ENCODE measurements at places on chromosomes 3 and 15. TPM values are rescaled to one million over a fixed set of nuclear protein-coding genes. Genes with fewer than 3 reads are reported as not detected.

Gene HIGD2B
- not detected for total RNA-seq

Gene NDUFAF3
- total RNA-seq = 92.2 TPM

Gene ARNT2
- total RNA-seq = 9.9 TPM

DNA sequence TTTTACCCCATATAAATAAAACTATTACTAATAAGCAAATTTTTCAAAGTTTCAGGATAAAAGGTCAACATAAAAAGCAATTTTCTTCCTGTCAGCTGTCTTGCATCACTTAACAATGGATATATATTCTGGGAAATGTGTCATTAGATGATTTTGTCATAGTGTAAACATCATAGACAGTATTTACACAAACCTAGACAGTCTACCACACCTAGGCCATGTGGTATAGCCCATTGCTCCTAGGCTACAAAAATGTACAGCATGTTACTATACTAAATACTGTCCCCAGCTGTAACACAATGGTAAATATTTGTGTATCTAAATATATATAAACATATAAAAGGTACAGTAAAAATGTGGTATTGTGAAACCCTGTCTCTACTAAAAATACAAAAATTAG, 156.7 kb downstream of the ANO10 start:
- no peak for DNase-seq

GRCh38 chr3:49717959-49718857, 1.3 kb downstream of the AMIGO3 start:
- DNase-seq = no peak

DNA sequence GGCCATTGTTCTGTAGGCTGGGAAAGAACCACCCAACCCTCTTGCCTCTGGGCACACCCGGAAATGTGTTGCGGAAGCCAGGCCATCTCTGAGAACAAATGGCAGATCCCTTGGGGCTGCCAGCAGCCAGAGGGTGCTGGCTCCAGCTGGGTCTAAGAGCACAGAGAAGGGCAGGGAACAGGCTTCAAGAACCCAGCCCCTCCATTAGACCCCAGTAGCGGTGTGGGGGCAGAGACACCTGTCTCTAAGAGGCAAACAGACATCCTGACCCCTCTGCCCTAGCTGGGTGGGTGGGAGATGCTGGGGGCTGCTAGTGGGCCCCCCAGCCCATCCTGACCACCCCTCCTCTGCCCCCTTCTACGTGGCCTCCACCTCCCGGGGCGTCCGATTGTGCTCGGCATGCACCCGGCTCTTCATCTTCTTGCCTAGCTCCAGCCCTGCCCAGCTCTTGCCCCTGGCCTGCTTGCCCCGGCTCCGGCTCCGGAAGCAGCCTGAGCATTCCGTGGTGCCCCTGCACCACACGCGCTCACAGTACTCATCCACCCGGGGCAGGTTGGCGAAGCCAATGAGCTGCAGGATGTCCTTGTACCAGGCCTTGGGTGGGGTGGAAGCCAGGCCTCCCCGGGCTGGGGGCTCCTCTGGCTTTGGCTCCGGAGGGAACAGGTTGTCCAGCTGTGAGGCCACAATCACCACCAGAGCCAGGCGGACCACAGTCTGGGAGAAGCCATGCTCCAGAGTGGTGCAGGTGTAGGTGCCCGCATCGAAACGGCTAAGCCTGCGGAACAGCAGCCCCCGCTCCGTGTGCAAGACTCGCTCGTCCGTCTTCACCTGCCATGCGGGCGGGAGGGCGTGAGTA, 9.4 kb downstream of the SEMA3G start:
- DNase-seq = no peak

- no peak for DNase-seq
Observed at GRCh38 chr3:66228707-66229106, 7.9 kb downstream of the SLC25A26 start.

GRCh38 chr3:29773481-29773880, 492.6 kb downstream of the RBMS3 start:
- no peak for DNase-seq

DNA sequence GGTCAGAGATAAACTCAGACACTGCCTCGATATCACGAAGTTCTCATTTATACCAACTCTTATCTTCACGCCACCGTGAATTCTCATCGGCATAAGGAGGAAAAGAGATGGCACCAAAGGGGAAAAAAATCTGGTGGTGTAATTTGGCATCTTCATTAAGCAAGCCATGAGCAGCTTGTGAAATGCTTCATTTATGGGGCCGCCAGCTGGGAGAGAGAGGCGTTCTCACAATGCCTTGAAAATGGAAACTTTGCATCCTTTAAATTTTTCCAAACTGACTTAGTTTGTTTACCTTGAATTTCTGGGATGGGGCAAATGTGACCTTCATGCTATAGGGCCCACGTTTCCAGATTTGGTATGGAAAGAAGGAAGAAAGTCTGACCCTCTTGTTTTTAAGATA, 242.5 kb upstream of the ST8SIA2 start:
- DNase-seq = no peak

- DNase-seq = no peak
Observed at GRCh38 chr3:198081421-198081844, 121.4 kb downstream of the LMLN start.

DNA sequence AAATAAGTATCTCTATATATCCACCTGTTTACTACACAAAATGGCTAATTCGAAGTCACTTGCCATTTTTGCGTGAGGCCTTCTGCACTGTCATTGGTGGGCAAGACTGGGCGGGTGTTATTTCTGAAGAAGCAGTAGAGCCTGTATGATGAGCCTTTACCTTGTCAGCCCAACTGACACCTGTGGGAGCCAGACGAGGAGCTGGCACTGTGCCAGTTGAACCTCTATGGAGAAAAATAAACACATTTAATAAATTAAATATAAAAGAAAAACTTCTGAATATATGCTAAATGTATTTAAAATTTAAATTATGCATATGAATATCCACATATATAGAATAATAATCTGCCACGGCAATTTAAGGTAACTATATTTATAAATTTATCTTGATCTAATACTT, 109.9 kb downstream of the SCAPER start:
- DNase-seq = no peak

GRCh38 chr3:64290864-64291263, 65.6 kb upstream of the PRICKLE2 start:
- DNase-seq = no peak

DNA sequence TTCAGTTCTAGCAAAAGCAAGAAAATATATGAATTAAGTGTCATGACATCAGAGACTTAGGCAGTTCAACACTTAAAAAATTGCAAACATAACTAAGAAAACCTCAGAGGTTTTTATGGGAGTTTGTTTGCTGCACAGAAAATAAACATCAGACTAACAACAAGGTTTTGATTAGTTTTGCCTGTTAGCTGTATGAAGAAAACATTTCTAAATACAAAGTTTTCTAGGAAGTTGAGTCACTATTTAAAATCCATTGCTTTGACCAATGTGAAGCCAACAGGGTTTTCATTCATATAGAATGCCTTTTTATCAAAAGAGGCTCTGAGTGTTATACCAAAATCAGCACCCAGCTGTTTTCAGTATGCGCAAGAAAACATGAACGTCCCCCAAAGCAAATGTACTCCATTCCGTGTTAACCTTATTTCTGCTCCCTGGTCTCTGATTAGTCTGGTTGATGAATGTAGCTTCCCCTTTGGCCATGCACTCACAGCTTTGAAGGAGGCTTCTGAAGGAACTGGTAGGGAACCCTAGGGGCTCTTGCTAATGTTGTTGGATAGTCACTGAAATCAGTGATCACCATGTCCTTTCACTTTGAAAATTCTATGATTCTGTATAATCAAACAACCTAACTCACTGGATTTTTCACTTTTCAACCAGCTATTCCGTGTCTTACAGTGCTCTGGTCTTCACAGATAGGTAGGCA, 89.6 kb upstream of the TSEN2 start:
- no peak for DNase-seq

DNA sequence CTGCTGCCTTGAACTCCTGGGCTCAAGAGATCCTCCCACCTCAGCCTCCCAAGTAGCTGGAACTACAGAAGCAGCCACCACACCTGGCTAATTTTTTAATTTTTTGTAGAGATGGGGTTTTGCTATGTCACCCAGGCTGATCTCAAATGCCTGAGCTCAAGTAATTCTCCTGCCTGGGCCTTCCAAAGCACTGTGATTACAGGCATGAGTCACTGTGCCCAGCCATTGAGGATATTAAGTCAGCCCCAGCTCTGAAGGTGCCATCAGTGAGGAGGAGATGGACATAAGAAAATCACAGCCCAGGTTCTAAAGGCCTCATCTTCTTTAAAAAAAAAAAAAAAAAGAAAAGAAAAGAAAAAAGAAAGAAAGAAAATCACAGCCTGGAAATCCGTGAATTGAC, 26.6 kb upstream of the PSTPIP1 start:
- no peak for DNase-seq

- DNase-seq = no peak
Observed at GRCh38 chr15:70478251-70478990, 284.9 kb downstream of the UACA start.

Data from left lung (tissue), 14 donors.